Stimulated activated CD8-positive, alpha-beta memory T cell treated with anti-CD3 and anti-CD28 coated beads, Interleukin-7, amount 100 ng/mL, for 1 hour (primary cell): ENCODE measurements at places on chromosomes 7 and 10.

DNA sequence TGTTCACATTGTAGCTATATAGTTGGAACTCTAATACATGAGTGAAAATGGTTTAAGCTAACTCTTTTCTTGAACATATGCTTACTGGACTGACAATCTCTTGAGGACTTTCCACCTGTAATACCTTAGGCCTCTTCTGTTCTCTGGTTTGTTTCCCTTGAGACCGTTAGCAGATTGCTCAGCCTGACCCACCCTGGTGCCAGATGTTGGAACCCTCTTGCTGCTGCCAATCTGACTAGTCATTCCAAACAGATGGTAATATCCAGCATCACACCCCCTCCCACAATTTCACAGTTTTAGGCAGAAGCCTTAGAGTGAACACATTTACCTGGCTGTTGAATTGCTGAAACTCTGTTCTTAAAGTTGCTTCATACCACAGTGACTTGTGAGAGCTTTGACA lies 18.7 kb downstream of the CALD1 start:
- DNase-seq: no peak

- no peak for DNase-seq
These were observed 57.0 kb upstream of the OPN4 start for GRCh38 chr10:86597306-86597705.

GRCh38 chr7:151211155-151211772 lies 976 bp upstream of the H2BK1 start:
- DNase-seq: no peak

DNA sequence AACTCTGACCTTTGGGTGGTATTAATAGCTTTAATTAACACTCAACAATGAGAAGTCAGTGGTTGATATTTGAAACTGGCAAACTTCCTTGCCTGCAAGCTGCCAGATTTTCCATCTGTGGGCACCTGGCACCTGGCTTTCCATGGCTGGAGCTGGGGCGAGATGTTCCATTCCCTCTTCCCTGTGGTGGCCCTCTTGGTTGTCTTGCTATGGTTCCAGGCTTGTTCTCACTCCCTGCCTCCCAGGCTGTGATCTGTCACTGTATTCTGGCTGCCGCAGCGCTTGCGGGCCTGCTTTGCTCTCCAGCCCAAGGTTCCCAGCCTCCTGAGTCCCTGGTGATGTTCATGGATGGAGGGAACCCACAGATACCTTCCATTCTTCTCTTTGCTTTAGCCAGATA lies 201.0 kb downstream of the FRMD4A start:
- DNase-seq: no peak

DNA sequence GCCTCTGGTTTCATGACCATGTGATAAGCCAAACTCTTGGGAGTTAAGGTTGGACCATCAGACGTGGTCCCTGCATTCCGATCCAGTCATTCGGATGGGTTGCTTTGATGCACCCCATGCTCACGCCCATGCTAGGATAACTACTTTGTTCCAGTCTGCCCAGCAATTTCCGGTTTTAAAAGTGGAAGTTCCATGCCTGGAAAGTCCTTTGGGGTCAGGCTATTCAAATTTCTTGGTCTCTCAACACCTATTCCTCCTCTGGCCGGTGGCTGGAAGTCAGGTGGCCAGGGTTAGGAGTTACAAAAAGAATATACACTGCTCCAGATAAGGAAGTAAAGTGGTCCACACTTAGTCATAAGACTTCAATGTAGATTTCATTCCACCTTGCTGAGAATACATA lies 37.7 kb upstream of the HABP2 start:
- no peak for DNase-seq

GRCh38 chr10:30238836-30239235 lies 110.2 kb downstream of the MTPAP start:
- no peak for DNase-seq

- no peak for DNase-seq
These were observed 36.1 kb downstream of the BTRC start for GRCh38 chr10:101389986-101390531.

DNA sequence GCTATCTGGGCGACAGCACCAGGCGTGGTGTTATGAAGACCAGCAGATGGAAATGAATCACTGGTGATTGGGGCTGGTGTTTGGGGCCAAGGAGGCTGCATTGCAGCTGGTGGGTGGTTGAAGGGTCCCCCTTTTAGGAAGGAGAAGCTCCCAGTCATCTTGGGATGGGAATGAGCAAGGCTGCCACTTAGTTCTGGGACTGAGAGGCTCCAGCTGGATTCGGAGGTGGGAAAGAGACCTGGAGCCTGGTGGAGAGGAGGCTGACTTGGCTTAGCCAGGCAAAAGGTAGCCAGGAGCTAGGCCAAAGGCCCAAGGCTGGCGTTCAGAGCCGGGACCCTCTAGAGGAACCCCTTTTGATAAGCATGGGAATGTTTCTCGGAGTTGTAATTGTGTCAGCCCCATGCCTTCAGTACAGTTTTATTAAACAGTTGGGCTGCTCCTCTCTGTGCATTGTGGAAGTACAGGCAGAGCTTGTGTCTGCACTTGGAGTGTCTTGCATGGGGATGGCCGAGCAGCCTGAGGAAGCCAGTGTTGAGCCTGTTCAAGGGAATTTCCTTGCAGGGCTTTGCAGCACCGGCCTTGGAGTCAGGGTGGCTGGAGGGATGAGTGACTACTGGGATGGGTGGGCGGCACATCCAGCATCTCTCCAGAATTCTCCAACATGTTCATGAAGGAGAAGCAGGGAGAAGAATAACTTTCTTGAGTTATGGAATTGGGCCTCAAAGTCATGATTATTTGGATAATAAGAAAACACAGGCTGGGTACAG lies 234.9 kb downstream of the BAMBI start:
- no peak for DNase-seq

- no peak for DNase-seq
These were observed 3.6 kb upstream of the HOXA11 start for GRCh38 chr7:27188386-27189294.

DNA sequence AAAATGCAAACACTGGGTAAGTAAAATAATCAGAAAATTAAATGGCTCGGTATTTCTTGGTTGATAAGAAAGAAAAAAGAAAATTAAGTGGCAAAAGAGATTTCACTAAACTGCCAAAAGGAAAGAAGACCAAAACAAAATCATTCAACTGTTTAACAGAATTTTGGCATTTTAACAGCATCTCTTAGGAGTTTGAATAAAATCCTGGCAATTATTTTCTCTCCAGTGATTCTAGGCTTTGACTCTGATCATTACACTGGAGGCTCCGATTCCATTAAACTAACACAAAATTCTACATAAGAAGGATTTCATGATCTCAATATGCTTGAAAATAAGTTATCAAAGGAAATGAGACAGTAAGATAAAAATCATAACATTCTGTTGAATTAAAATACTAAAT lies 62.3 kb downstream of the ARHGAP21 start:
- no peak for DNase-seq

- DNase-seq: no peak
These were observed 297.9 kb upstream of the KLF6 start for GRCh38 chr10:4082861-4083260.

DNA sequence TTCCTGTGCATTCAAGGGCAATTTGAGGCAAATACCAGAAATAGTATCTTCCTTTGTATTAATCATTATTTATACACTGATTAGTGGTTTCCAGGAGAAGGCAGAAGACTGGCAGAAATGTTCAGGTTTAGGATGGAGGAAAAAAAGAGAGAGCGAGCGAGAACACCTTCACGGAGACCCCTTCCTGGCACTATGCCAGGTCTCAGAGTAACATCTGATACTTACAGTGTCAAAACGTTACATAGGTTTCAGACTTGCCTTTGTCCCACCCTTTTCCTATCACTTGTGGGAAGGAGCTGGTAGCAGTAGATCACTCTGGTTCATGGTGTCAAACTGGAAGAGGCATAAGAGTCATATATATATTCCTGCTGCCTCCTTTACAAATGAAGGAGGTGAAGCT lies 652 bp downstream of the OR2A12 start:
- no peak for DNase-seq

GRCh38 chr7:148588168-148588567 lies 2.4 kb upstream of the C7orf33 start:
- DNase-seq: no peak

DNA sequence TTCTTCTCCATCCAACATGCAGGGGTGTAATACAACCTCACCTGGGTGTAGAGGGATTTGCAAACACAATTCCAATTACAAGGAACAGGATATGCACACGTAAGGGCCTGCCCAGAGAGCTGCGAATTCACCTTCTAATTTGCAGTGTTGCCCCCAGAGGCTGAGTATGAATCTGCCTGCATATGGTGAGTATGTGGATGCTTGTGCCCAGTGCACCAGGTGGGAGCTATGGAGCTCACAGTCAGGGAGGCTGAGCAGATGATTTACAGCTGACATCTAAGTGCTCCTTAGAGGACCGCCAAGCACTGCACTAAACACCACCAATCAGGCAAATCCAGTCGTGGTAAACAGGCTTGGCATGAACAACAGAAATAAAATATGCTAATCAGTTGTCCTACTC lies 132.0 kb downstream of the RELN start:
- DNase-seq: no peak

GRCh38 chr7:32958046-32959025 lies 1.1 kb downstream of the FKBP9 start:
- no peak for DNase-seq

DNA sequence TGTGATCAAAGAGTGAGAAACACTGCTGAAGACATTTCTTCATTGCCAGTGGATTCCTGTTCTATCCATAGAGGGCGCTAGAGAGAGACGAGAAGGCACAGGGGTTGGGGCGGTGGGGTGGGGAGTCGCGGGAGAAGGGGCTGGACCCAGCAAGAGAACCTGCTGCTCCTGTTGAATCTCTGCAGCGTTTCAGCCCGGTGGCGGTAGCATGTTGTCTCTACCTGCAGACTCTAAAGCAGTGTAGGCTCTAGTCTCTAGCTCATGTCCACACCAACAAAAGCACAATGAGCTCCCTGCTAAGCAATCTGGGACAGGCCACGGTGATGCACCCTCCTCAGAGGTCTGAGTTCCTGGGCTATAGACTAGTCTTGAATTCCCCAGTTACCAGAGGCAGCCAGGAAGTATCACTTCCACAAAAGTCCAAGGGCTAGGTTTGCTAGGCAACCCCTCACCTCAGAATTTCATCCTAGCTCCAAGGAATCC lies 167.7 kb downstream of the DGKB start:
- no peak for DNase-seq

- DNase-seq: no peak
These were observed 4.0 kb upstream of the LEP start for GRCh38 chr7:128236924-128237586.

DNA sequence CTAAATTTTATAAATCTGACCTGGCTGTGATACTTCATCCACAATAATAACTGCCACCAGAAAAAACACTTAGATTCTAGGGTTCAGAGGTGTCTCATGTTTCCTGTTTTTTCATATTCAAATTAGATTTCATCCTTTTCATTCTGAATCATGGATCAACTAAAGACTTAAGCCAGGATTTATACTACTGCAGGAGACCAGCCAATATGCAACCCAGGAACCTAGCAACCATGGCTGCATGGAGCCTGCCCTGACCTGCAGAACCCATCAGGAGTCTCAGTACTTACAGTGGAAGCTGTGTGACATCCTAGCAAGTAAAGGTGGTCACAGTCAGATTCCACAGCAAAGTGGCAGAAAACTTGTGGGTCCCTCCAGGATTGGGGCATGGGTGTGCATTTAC lies 40.5 kb upstream of the RNF148 start:
- no peak for DNase-seq

- DNase-seq: no peak
These were observed 468.7 kb downstream of the RPS24 start for GRCh38 chr10:78502210-78502936.
